ENCODE measurements at places on chromosomes 16 and 17. TPM values are rescaled to one million over a fixed set of nuclear protein-coding genes. Genes with fewer than 3 reads are reported as not detected.

GRCh38 chr16:29806099-29806579, at the start of gene MAZ:
TSS of gene MAZ (plus strand) at chr16:29806529. CDS start at chr16:29806702, 173 bp downstream.
- DNase-seq: no peak

DNA sequence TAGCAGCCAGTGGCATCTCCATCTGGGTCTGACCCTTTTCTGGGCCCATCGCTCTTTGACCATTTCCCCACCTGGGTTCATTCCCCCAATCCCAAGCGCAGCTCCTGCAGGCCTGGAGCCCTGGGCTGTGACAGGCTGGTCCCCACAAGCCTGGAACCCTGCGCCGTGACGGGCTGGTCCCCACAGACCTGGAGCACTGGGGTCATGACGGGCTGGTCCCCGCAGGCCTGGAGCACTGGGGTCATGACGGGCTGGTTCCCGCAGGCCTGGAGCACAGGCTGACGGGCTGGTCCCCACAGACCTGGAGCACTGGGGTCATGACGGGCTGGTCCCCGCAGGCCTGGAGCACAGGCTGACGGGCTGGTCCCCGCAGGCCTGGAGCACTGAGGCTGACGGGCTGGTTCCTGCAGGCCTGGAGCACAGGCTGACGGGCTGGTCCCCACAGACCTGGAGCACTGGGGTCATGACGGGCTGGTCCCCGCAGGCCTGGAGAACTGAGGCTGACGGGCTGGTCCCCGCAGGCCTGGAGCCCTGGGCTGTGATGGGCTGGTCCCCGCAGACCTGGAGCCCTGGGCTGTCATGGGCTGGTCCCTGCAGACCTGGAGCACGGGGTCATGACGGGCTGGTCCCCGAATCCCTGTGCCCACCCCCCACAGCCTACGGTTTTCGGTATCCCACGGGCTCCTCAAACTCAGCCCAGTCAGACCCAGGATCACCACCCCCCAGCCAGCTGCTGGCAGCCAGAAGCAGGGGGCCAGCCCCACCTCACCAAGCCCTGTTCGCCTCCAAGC, 16.6 kb downstream of the TMC6 start:
- no peak for DNase-seq

DNA sequence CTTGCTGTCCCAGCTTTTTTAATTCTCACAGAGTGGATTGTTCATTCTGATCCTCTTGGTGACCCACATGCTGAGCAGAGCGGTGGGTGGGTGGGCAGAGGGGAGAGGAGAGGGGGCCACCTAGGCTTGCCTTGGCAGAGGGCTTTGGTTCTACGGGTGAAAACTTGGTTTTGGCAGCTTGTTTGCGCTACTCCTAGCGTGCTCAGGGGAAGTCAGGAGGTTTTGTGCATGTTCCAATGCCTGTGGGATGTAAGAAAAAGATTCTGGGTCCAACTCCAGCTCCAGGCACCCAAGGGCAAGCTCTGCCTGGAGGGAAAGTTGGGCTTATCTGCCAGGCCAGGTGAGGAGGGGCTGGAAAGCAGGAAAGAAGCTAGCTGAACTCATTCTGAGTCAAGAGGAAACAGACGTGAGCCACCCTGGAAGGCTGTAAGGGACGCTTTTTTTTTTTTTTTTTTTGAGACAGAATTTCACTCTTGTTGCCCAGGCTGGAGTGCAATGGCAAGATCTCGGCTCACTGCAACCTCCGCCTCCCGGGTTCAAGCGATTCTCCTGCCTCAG, 169.1 kb downstream of the WSCD1 start:
- no peak for DNase-seq

GRCh38 chr16:51440131-51440889, 289.2 kb upstream of the SALL1 start:
- DNase-seq: no peak

DNA sequence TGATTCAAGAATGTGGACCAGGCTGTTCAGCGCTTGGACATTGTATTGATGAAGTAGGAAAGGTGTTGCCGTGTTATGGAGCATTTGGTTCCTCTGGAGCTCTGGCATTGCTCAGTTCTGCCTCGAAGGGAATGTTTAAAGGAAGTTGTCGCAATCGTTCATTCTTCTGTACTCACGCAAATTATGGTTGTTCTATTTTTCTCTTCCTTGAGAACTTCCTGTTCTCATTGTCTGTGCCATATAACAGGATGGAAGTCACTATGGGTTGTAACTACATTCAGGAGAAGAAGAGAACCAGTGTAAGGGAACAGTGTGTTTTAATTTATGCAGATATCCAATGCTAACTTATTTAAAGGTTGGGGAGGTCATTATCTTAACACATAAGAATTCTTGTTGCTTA, 13.0 kb downstream of the PCTP start:
- no peak for DNase-seq

DNA sequence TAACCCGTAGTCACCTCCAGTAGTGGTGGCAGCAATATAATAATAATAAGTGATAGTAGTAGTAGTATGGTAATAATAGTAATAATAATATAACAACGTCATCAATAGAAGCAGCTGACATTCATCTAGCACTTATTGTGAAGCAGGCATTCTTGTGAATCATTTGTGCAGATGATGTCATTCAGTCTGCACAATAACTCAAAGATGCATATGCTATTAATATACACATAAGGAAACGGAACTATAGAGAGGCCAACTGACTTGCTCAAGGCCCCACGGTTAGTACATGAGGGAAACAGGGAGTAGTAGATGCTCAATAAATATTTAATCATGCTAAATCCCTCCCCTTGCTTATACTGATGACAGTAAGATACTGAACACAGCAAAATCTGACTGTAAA, 35.4 kb upstream of the GAN start:
- DNase-seq: no peak

DNA sequence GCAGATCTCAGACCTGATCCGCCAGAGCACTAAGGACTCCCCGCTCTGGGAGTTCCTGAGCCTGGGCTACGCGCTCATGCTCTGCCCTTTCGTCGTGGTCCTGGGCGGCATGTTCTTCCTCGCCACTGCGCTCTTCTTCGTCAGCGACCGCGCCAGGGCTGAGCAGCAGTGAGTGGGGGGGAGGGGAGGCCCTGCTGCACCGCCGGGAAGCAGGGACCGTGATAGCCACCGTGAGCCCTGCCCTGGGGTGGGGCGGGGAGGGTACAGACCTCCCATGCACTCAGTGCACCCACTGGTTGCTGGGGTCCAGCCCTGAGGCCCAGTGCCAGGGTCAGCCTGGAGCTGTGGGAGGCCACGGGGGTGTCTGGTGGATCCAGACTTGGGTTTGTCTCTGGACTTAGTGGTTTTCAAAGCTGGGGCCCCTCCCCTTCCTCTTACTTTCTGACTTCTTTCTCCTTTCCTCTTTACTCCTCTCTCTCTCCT, 18.9 kb downstream of the MYBBP1A start:
- no peak for DNase-seq

DNA sequence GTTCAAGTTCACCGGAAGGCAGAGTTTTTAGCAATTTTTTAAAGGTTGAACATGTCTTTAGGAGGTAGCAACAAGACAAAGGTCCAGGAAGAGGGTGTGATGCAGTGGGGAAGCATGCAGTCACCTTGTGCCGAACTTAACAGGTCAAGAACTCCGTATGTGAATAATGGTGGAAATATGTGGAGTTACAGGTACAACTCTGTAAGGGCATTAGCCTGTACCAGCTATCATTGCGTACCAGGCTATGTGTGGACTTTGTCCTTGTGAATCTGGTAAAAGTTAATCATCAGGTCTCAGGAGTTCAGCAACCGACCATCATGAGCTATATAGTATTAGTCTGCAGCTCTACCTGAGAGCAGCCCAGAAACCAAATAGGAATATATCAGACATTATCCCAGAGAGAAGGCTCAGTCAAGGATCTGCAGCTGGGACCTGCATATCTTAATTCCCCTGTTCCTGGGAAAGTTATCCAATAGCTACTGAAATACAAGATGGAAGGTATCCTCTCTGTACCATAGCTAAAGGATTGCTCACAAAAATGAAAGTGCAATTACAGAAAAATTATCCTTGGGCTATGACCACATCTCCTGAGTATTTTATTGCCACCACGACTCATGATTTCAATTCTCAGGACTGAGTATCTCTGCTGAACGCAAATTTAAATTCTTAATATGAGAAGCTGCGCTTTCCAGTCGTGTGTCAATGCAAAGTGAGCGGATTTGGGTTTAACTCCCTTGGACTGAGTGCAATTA, 469.3 kb downstream of the CDH13 start:
- DNase-seq: no peak

- DNase-seq: no peak
Observed at GRCh38 chr16:22029632-22030031, 21.7 kb downstream of the MOSMO start.

- peak; percentile 75 for DNase-seq
Observed at GRCh38 chr16:58638148-58639036, 8.8 kb upstream of the CNOT1 start.

Gene RAB37
- not detected for total RNA-seq

Gene KRTAP4-3
- total RNA-seq: not detected

Gene SRCIN1
- 16.7 TPM for total RNA-seq

Gene SLFN5
- total RNA-seq: 16.1 TPM

Gene KRT28
- total RNA-seq: not detected

Gene VMP1
- 222 TPM for total RNA-seq

Gene SYCE1L
- total RNA-seq: 6.2 TPM

Gene SOST
- total RNA-seq: not detected

Measured in PC-9 (cell line).